ENCODE measurements at places on chromosomes 3 and 15.

- DNase-seq: no peak
Measured at GRCh38 chr15:70158309-70159000, 60.7 kb upstream of the TLE3 start.

- DNase-seq: no peak
Measured at GRCh38 chr3:73680391-73681095, 55.8 kb upstream of the PDZRN3 start.

GRCh38 chr3:167626490-167626889 lies 27.3 kb downstream of the WDR49 start:
- DNase-seq: no peak

DNA sequence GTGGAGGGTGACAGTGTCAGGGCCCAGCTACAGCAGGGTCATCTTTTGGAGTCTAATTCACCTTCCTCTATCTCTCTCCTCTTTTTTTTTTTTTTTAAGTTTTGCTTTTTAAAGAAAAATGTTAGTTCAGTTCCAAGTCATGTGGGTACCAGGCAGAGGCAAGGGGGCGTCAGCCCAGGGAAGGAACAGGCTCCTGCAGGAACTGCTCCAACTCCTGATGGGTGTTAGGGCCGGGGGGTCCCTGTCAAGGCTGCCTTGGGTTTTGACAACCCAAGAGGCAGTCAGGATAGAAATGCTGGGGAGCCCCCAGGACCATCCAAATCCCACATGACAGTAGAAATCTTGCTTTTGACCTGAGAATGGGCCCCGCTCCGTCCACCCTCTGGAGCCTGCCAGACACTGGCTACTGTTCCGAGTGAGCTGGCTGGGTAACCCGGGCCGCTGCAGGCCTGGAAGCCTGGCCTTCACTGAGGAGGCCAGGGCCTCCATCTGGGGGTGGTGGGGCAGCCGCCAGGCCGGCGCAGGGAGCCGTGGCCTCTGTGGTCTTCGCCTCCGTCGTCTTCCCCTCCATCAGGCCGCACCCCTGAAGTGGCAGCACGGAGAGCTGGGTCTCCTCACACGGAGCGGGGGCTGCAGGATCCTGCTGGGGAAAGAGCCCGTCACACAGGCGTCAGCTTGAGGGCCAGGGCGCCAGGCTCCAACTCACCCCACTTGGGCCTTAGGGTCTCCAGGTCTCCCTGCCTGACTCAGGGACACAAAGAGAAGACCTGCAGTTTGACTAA lies 24.2 kb downstream of the RNU5B-1 start:
- no peak for DNase-seq

DNA sequence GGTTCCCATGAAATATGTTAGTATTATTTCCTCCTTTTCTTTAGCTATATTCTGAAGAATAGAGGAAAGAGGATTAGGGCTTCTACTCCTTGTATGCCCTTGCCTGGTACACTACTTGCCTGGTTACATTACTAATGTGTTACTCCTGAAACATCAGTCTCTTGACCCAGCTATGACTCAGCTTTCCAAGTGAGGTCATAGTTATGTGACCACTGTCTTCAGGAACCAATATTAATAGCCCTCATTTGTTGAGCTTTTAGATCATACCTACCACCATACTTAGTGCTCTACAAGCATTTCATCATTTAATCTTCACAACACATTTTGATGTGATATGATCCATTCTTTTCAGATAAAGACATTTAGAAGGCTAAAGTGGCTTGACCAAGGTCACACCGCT lies 60.3 kb downstream of the CMSS1 start:
- DNase-seq: no peak

GRCh38 chr3:47741925-47742324 lies 39.8 kb downstream of the SMARCC1 start:
- no peak for DNase-seq

DNA sequence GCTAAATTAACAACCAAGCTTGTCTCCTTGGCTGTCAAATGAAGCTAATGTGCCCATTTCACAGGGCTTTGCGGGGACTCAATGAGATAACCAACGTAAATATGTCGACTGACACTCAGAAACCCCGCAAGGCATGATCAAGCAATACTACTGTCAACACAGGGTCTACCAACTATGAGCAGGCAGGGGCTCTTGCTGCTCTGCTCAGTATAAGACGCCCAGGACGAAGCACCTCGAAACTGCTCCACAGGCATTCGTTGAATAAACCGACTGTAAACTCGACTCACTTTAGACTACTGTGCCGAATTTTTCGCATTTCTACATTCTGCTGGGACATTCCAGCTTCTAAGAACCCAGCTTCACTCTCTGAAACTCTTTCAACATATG lies 55.0 kb downstream of the FEZF2 start:
- DNase-seq: no peak

- no peak for DNase-seq
Measured at GRCh38 chr15:88636654-88637053, 2.2 kb upstream of the ISG20 start.

- DNase-seq: no peak
Measured at GRCh38 chr15:25849157-25849921, 13.8 kb downstream of the ATP10A start.

DNA sequence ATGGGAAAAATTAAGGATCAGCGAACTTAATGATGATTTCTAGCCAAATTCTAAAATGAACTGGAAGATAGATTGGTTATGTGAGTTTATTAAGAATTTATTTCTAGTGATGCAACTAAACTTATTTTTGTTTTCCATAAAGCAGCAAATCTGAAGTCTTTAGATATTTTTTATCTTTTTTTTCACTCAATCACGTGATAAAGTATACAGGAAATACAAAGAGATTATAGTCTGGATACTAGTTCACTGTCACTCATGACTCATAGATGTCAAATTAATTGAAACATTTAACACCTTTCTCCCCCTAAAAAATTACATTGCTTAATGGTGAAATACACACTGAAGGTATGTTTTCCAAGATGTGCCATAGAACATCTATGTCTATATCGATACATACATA lies 416.9 kb downstream of the TUSC7 start:
- DNase-seq: no peak

GRCh38 chr15:32833379-32833821 lies 115.6 kb downstream of the GREM1 start:
- DNase-seq: no peak

- DNase-seq: no peak
Measured at GRCh38 chr15:75659141-75659771, 11.5 kb downstream of the SNX33 start.

DNA sequence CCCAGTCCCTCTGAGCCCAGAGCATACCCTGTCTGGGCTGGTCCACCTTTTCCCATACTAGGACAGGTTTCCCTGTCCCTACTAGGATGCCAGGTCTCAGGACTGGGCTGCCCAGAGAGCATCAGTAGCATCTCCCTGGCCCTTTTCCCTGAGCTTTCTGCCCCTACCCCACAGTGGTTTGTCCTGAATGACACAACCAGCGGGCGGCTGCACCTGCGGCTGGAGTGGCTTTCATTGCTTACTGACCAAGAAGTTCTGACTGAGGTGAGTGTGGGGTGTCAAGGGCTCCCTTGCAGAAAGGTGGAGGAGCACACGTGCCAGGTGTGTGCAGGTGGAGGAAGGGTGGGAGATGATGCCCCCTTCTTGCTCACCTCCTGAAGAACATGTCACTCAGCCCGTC lies 33.5 kb downstream of the ESYT3 start:
- DNase-seq: no peak

DNA sequence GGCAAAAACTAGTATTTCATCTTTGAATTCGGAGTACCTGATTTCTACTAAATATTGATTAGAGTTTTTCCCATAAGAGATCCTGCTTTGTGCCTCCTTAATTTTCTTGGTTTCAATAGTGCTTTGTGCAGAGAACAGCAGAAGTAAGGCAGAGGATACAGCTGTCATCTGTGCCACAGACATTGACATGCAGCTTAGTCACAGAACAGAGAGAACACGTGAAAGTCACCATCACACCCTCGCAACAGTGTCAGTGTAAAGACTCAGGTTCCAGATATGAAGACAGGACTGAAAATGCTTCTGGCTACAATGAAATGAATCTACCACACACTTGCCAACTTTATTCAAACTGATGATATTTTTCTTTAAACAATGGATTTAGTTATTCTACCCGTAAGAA lies 942.8 kb upstream of the CFAP20DC start:
- no peak for DNase-seq
